ENCODE measurements at places on chromosomes 11 and 22. TPM values are rescaled to one million over a fixed set of nuclear protein-coding genes. Genes with fewer than 3 reads are reported as not detected.

KCNQ1 gene
- total RNA-seq, result 12.7 TPM

SLC22A9 gene
- total RNA-seq, result not detected

ZNF74 gene
- total RNA-seq, result 5.6 TPM

TRPC6 gene
- total RNA-seq, result 0.28 TPM

SMARCB1 gene
- 41.4 TPM for total RNA-seq

PDGFD gene
- 14.4 TPM for total RNA-seq

DNA sequence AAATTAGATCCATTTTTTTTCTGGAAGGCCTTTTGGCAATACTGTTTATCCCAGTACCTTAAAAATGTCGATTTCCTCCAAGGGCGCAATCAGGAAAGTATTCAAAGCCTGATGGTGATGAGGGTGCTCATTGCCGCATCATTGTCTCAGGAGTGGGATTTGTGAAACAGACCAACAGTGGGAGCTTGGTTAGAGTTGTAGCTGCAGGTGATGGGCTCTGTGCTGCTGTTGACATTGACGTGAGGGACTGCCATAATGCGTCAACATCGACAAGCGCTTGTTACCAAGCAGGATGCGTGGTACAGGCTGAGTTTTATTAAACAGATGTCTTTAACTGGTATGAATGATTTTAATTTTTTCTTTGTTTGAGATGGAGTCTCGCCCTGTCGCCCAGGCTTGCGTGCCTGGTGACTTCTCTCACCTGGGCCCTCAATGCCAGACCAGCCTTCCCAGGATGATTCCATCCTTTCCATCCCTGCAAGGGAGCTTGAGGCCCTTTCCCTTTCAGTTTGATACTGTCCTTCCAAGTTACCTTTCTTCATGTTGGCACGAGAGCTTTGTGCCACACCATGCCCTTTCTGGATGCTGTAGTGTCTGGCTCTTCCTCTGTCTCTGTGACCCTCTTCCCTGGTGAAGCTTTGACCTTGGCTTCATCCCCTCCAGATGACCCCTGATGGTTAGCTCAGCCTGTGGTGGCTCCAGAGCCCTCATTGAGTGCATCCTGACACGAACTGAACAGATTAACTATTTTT lies 10.6 kb downstream of the MED15 start:
- DNase-seq, result no peak
- H3K4me1 ChIP-seq, result peaks cover 48% of the 10 kb centered on the region

- no peak for DNase-seq
- H3K36me3 ChIP-seq, result no peaks in the 10 kb centered on the region
- H3K4me3 ChIP-seq, result no peak overlapping the region
- no peaks in the 10 kb centered on the region for H3K27me3 ChIP-seq
- H3K4me1 ChIP-seq, result no peaks in the 10 kb centered on the region
These were observed 197.2 kb upstream of the ANO3 start for GRCh38 chr11:26134481-26135355.

DNA sequence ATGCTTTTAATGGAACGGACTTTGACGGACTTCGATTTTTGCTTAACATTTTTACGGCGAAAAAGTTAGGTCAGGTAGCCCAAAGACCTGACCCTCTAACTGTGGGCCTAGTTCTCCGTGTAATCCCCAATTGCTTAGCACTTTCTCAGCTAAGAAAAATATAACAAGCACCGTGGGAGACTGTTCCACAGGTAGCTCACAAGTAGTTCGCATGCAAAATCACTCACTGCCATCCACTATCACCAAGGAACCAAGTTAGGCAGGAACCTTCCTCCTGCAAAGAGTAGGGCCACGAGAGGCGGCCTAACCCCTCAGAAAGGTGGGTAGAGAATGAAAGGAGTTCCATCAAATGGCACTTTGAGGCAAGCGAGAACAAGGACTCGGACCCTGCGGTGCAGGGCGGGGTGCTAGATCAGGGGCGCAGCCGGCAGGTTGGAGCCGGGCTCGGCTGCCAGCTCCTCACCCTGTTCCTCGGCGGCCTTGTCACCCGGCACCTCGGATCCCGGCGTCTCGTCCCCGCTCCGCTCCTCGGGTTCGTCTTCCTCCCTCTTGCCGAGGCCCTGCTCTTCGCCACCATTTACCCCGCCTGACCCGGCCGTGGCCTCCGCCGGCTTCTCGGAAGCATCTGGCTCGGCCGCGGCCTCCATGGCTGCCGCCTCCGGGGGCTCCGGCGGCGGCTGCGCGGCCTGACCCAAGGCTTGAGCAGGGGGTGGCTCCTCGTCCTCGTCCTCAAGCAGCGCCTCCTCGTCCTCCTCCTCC lies 922 bp downstream of the HNRNPUL2 start:
- H3K4me1 ChIP-seq, result peaks cover 51% of the 10 kb centered on the region
- peaks cover 30% of the 10 kb centered on the region for H3K36me3 ChIP-seq
- H3K4me3 ChIP-seq, result peak overlapping the region; percentile 82
- H3K27ac ChIP-seq, result peak overlapping the region; percentile 98
- no peaks in the 10 kb centered on the region for H3K27me3 ChIP-seq

DNA sequence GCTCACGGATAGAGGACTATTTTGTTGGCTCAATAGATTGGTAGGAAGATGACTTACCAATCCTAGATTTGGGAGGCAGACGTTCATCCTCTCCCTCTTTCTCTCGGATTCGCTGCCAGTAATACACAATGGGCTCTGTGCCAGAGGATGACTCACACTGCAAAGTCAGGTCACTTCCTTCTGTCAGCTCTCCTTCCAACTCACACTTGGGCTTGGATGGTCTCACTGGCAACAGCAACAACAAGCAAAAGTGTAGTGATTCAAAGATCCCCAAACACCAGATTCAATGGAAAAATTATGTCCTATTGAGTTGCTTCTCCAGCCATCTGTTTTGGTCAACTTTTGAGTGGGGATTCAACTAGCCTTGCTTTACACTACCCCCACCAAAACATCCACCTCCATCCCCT lies 21.7 kb upstream of the HSPA8 start:
- no peaks in the 10 kb centered on the region for H3K4me1 ChIP-seq
- H3K27ac ChIP-seq, result peak overlapping the region; percentile 59
- H3K4me3 ChIP-seq, result no peak overlapping the region
- H3K27me3 ChIP-seq, result no peaks in the 10 kb centered on the region

DNA sequence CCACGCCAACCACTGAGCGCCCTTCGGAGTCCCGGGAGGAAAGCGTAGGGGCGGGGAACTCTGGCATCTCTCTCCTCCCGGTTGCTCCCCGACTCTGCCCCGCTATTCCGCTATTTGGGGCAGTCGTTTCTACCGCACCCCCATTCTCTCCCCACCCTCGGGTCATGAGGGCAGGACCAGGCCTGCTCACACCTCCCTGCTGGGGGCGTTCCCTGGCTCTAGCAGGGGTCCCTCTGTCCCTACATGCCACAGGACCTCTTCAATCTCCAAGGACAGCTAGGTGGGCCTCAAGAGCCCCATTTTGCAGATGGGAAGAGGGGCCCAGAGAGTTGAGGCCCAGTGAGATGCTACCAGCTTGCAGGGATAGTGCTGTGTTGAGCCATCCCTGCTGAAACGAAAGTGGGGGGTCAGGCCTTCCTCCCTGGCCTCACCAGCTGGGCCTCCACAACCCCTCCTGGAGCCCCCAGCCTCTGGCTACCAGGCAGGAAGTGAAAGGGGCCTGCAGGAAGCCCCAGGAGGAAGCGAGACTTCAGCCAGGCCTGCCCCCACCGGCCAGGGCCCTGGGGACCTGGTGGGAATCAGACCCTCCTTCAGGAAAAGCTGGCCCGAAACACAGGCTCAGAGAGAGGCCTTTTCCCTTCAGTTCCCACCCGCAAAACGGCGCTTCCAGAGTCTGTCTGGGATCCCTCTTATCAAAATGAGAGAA lies 5.5 kb upstream of the SHISA8 start:
- peaks cover 5% of the 10 kb centered on the region for H3K27me3 ChIP-seq
- H3K27ac ChIP-seq, result peak overlapping the region; percentile 59

- no peak overlapping the region for H3K27ac ChIP-seq
- no peak for DNase-seq
- H3K4me1 ChIP-seq, result no peaks in the 10 kb centered on the region
- no peaks in the 10 kb centered on the region for H3K36me3 ChIP-seq
- H3K4me3 ChIP-seq, result no peak overlapping the region
These were observed 60.1 kb upstream of the MPEG1 start for GRCh38 chr11:59272771-59273372.

GRCh38 chr11:119778391-119779194 lies 49.6 kb upstream of the NECTIN1 start:
- no peak overlapping the region for H3K4me3 ChIP-seq
- no peaks in the 10 kb centered on the region for H3K27me3 ChIP-seq
- peak overlapping the region; percentile 73 for H3K27ac ChIP-seq
- H3K36me3 ChIP-seq, result no peaks in the 10 kb centered on the region
- H3K4me1 ChIP-seq, result peaks cover 42% of the 10 kb centered on the region
- DNase-seq, result no peak

DNA sequence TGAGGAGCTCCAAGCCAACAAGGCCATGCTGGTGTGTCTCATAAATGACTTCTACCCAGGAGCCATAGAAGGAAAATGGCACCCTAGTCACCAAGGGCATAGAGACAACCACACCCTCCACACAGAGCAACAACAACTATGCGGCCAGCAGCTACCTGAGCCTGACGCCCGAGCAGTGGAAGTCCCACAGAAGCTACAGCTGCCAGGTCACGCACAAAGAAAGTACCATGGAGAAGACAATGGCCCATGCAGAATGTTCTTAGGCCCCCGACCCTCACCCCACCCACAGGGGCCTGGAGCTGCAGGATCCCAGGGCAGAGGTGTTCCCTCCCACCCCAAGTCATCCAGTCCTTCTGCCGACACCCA lies 28.0 kb downstream of the IGLL5 start:
- H3K4me1 ChIP-seq, result no peaks in the 10 kb centered on the region
- H3K27ac ChIP-seq, result no peak overlapping the region

DNA sequence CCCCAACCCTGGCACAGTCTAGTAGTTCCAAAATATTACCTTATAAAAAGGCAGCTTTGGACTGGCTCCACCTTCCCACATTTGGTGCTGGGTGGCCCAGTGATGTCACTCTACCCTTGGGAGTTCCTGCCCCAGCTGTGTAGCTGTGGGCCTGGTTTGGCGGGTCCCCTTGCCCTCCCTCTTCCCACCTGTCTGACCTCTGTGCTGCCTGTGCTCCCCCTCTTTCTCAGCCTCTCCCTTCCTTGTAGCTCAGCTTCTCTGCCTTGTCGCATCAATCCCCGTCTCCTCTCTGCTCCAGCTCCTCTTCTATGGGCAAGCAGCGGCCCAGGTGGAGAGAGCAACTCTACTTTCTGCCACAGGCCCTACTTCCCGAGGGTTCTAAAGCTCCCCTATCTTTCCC lies 54.6 kb downstream of the CHRDL2 start:
- H3K4me3 ChIP-seq, result no peak overlapping the region
- peaks cover 19% of the 10 kb centered on the region for H3K4me1 ChIP-seq
- H3K36me3 ChIP-seq, result no peaks in the 10 kb centered on the region
- H3K27ac ChIP-seq, result no peak overlapping the region

GRCh38 chr22:47376901-47377505 lies 614.6 kb downstream of the TBC1D22A start:
- H3K4me3 ChIP-seq, result no peak overlapping the region
- H3K4me1 ChIP-seq, result no peaks in the 10 kb centered on the region
- H3K36me3 ChIP-seq, result no peaks in the 10 kb centered on the region
- DNase-seq, result no peak

DNA sequence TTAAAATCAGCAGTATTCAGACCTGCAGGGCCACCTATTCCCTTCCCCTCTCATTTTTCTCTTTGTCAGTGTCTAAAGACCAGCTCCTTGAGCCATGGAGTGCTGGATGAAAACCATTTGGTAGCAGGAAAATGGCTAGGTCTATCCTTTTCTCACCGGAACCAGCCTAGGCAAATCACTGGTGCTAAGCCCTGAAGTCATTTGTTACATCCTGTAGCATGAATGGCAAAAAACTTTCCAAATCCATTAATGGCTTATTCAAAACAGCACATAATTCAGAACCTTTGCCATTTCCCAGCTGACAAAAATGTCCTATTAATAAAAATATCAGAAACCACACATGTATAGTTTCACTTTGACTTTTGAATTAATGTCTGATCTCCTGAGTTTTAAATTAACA lies 209.5 kb upstream of the E2F8 start:
- H3K27me3 ChIP-seq, result no peaks in the 10 kb centered on the region
- no peaks in the 10 kb centered on the region for H3K4me1 ChIP-seq
- no peak for DNase-seq
- H3K36me3 ChIP-seq, result no peaks in the 10 kb centered on the region

- H3K36me3 ChIP-seq, result no peaks in the 10 kb centered on the region
- DNase-seq, result no peak
- H3K4me1 ChIP-seq, result no peaks in the 10 kb centered on the region
- H3K4me3 ChIP-seq, result peak overlapping the region; percentile 63
- no peaks in the 10 kb centered on the region for H3K27me3 ChIP-seq
These were observed 431 bp downstream of the SLC37A2 start for GRCh38 chr11:125063429-125064043.

- DNase-seq, result no peak
- no peaks in the 10 kb centered on the region for H3K36me3 ChIP-seq
- H3K4me1 ChIP-seq, result peaks cover 11% of the 10 kb centered on the region
- no peak overlapping the region for H3K4me3 ChIP-seq
- H3K27me3 ChIP-seq, result no peaks in the 10 kb centered on the region
- no peak overlapping the region for H3K27ac ChIP-seq
These were observed 36.1 kb downstream of the RRP8 start for GRCh38 chr11:6567371-6567745.

GRCh38 chr11:134503100-134503499 lies 91.1 kb upstream of the B3GAT1 start:
- DNase-seq, result no peak
- H3K27ac ChIP-seq, result no peak overlapping the region
- H3K4me1 ChIP-seq, result no peaks in the 10 kb centered on the region
- no peak overlapping the region for H3K4me3 ChIP-seq
- no peaks in the 10 kb centered on the region for H3K36me3 ChIP-seq

- no peaks in the 10 kb centered on the region for H3K27me3 ChIP-seq
- H3K4me3 ChIP-seq, result no peak within 1 kb of the TSS
- H3K27ac ChIP-seq, result no peak within 1 kb of the TSS
- H3K4me1 ChIP-seq, result no peaks in the 10 kb centered on the region
These were observed at the start of gene CCDC81 for GRCh38 chr11:86374586-86374985. CCDC81 (plus strand) TSS chr11:86374887; CDS start chr11:86375164, 277 bp downstream.

DNA sequence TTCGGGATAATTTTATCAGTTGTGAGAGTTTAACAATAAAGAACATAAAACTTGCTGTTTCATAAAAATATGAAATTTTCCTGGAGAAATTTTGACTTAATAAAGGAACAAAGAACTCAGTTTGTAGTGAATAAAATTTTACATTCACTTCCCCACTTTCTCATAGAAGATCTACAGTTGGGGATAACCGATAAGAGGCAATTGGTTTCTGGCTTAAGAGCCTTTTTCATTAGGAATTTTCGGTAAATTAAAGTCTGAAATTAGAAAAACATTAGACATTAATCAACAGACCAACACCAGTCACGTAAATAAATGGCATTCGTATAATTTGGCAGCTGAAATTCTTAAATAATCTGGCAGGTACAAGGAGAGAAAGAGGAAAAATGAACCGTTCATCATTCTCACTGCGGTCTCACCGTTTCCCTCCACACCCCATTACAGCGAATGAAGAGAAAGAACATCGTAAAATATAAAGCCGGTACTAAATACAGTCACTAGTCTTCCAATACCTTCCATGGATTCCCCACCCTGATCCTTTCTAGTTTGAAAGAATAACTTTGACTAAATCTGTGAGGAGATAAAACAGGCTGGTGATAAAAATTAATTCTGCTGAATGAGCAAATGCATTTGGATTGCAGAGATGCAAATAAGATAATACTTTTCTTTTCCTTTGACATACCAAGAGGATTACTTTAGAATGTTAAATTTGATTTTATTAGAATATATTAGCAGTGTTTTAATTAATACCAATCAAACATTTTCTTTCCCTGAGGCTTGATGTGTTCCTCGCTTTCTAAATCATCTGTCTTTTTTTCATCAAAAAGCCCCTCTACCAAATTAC lies 19.5 kb downstream of the BLID start:
- H3K4me1 ChIP-seq, result no peaks in the 10 kb centered on the region
- peak overlapping the region; percentile 59 for H3K4me3 ChIP-seq
- no peaks in the 10 kb centered on the region for H3K27me3 ChIP-seq
- no peak overlapping the region for H3K27ac ChIP-seq
- H3K36me3 ChIP-seq, result no peaks in the 10 kb centered on the region
